ENCODE measurements at places on chromosomes 4 and X. TPM values are rescaled to one million over a fixed set of nuclear protein-coding genes. Genes with fewer than 3 reads are reported as not detected.

DNA sequence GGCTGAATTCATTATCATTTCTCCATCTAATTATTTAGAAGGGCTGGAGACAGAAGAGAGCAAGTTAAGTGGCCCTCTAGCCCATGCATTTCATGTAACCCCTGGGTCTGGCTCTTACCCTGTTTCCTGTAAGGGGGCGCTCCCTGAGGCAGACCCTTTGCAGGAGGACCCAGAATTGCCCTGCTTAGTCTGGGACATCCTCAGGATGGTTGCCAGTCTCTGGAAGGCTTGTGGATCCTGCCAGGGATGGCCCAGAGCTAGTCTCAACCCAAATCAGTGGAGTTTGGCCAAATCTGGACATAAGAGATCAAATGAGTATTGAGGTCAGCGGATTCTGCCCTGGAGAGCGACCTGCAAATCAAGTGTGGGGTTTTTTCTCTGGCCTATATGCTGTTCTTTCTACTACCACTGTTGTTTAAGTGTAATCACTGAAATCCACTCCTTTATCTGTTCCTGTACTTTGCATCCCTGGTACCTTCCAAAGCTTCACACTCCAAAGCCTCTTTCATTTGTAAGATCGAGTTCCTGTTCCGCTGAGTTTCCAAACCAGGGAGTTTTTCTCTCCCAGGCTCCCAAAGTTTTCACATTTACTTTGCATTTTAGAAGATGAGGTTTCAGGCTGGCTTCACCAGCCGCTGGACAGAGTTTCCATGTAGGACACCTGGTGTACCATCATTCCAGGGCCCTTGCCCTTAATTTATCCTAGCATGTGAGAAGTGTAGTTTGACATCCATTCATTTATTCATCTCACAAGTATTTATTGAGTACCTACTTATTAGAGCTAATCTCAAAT lies 6.3 kb downstream of the KLF3 start:
- peaks cover 4% of the 10 kb centered on the region for H3K27me3 ChIP-seq
- peaks cover 32% of the 10 kb centered on the region for H3K4me1 ChIP-seq
- H3K27ac ChIP-seq, result no peak overlapping the region
- no peak for DNase-seq
- H3K36me3 ChIP-seq, result no peaks in the 10 kb centered on the region

- DNase-seq, result no peak
- H3K27ac ChIP-seq, result no peak overlapping the region
- no peaks in the 10 kb centered on the region for H3K36me3 ChIP-seq
- no peak overlapping the region for H3K4me3 ChIP-seq
- peaks cover 2% of the 10 kb centered on the region for H3K27me3 ChIP-seq
These were observed 33.5 kb upstream of the RASSF6 start for GRCh38 chr4:73653695-73654106.

DNA sequence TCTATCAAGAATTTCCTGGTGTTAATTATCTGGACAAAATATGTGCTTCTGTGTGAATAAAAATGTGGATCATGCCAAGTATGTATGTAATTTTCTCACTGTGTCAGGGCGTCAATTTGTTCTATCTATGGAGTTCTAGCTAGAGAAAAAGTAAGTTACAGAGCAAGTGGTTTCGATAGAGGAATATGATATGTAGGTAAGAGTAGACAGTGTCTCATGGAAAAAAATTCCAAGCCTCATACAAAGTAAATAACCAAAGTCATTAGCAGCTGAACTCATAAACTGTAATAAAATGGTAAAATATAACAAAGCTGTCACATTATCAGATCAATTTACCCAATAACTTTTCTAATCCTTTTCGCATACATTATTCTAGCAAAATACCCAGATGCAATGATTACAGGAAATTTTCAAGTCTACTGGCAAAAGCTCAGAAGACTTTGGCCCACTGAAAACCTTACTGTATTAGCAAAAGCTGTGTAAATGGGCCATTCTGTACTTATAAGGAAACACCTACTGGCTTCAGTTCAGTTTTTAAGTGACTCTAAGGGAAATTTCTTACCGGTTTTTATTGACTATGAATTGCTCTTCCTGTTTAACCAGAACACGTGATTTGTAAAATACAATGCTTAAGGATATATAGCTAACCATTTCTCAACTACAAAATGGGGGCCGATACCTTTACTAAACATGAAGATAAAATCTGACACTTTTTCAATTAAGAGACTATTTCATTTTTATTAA lies 121.0 kb upstream of the ARSJ start:
- no peak overlapping the region for H3K27ac ChIP-seq
- no peak for DNase-seq
- no peaks in the 10 kb centered on the region for H3K4me1 ChIP-seq

- H3K4me1 ChIP-seq, result no peaks in the 10 kb centered on the region
- H3K4me3 ChIP-seq, result no peak overlapping the region
- no peak overlapping the region for H3K27ac ChIP-seq
- no peaks in the 10 kb centered on the region for H3K27me3 ChIP-seq
These were observed 48.7 kb upstream of the KLHL4 start for GRCh38 chrX:87468941-87469340.

Gene SSX2B
- not detected for total RNA-seq

- H3K36me3 ChIP-seq, result no peaks in the 10 kb centered on the region
- H3K27ac ChIP-seq, result no peak overlapping the region
- no peak overlapping the region for H3K4me3 ChIP-seq
- H3K27me3 ChIP-seq, result no peaks in the 10 kb centered on the region
- DNase-seq, result no peak
These were observed 2.6 kb upstream of the ATP6AP2 start for GRCh38 chrX:40578039-40578695.

Gene YIPF6
- 34.1 TPM for total RNA-seq

Gene AVPR2
- total RNA-seq, result not detected

GRCh38 chr4:1323635-1324442 lies 23.2 kb upstream of the UVSSA start:
- no peaks in the 10 kb centered on the region for H3K4me1 ChIP-seq
- H3K4me3 ChIP-seq, result no peak overlapping the region
- H3K36me3 ChIP-seq, result peaks cover 20% of the 10 kb centered on the region
- no peaks in the 10 kb centered on the region for H3K27me3 ChIP-seq
